ENCODE measurements at places on chromosomes 3 and 15.

DNA sequence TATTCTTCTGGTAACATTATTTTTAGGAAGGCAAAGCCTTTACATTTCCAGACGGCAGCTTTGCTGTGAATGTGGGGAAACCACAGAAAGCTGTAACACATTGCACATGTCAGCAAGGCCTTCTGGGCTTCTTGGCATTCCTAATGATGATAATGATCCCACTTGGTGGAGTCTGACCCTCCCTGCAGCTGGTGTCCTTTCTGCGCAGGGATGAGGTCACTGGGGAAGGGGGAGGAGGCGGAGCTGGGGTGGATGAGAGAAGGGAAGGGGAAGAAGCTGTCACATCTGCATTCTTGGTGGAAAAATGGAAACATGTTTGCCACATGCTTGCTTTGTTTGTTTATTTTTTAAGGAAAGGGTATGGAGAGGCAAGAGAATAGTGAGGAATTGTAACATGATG lies 68.6 kb downstream of the FILIP1L start:
- DNase-seq, result peak; percentile 25

DNA sequence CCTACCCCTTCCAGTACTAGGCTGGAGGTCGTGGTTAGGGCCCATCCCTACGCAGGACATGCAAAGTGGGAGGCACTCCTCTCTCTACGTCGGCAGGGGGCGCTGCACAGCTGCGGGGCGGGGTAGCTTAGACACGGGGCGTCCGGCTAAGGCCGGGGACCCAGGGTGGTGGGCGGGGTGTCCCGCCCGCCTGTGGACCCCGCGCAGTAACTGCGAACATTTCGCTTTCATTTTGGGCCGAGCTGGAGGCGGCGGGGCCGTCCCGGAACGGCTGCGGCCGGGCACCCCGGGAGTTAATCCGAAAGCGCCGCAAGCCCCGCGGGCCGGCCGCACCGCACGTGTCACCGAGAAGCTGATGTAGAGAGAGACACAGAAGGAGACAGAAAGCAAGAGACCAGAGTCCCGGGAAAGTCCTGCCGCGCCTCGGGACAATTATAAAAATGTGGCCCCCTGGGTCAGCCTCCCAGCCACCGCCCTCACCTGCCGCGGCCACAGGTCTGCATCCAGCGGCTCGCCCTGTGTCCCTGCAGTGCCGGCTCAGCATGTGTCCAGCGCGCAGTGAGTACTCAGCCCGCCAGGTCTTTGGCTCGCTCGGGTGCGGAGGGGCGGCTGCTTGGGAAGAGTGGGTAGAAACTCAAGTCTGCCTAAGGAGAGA lies at the start of gene IL12A:
IL12A (plus strand) TSS at position 219 of the 655 bp plus-strand sequence.
- peak; percentile 76 for DNase-seq

- no peak for DNase-seq
These were observed 281.4 kb downstream of the THSD4 start for GRCh38 chr15:71396536-71397125.

DNA sequence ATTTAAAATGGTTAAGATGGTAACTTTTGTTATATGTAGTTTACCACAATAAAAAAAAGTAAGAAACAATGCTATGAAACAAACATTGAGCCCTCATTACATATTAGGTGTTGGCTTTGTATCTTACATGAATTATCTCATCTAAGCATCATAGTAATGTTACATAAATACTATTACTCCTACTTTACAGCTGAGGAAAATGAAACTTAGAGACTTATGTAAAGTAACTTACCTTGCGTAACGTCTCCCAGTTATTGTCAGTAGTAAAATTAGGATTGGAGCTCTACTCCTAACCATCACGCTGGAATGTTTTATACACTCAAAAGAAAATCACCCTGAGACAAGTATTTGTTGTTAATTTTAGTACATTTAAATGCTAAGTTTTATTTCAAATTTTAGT lies 42.2 kb downstream of the DNAJC13 start:
- DNase-seq, result no peak

GRCh38 chr15:79211481-79211880 lies 71.0 kb upstream of the ANKRD34C start:
- no peak for DNase-seq

GRCh38 chr3:31132132-31132769 lies 237.8 kb upstream of the GADL1 start:
- DNase-seq, result no peak

DNA sequence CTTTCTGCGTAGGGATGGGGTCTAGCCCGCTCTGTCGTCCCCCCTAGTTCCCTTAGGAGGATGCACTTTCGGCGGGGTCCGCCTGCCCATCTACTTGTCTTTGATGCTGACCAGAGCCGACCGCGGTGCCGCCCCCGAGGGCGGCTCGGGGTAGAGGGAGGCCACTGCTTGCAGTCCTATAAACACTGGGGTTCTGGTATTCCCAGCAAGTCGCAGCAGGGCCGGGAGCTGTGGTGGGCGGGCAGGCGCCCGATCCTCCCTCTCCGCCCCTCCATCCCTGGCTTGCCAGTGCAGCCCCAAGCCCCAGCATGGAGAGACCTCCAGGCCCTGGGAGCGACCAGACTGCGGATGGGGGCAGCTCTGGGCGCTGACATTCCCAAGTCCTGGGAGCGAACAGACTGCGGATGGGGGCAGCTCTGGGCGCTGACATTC lies 830 bp downstream of the SEMA4B start:
- no peak for DNase-seq
